ENCODE measurements at places on chromosomes 3 and 15.

GRCh38 chr15:48798319-48798718 lies 12.6 kb downstream of the CEP152 start:
- no peak for DNase-seq

- DNase-seq: no peak
Observed at GRCh38 chr15:88684345-88684744, 45.5 kb downstream of the ISG20 start.

DNA sequence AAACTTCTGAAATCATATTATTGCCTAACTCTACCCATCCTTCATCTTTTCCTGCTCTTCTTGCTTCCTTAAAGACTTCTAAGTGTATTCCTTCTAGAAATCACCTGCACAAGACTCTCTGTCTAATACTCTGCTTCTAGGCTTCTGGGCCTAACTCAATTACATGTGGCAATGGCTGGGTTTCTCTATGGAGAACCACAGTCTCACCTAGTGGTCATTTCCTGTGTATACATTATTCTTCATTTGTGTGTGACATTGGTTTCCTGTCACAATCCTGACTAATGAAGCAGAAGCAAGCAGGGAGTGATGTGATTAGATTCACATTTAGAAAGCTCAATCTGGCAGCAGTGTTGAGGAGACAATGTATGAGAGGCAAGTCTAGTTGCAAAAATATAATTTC lies 16.9 kb upstream of the CLDN1 start:
- DNase-seq: no peak

DNA sequence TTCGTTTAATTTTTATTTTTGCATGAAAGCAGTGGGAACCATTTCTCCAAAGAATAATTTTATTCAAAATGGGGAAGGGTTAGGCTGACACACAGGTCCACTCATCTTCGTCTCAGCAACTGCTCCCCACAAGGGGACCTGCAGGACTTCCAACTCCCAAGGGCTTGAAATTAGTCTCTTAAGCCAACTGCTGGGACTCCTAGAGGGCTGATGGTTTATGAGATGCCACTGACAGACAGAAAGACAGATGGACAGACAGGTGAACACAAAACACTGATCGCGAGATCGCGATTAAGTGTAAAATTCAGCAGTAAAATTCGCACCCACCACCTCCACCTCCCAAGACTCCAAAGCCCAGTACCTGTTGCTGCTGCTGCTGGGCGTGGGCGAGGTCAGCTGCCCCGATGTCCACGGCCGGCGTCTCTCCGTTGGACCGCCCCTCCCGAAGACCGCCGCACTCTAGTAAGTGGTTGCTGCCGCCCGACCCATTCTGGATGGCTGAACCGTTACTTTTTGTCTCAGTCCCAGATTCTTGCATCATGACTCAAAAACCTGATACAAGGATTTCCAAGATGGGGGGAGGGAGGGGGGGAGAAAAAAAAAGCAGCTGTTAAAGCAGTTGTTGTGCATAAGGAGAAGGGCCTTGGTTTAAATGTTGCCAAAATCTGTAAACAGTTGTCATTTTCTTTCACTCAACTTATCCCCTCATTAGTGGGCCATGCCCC lies 385.5 kb downstream of the FOXP1 start:
- DNase-seq: no peak

GRCh38 chr15:65916664-65917406 lies 47.5 kb downstream of the RAB11A start:
- peak; percentile 24 for DNase-seq

- no peak for DNase-seq
Observed at GRCh38 chr15:47622055-47622454, 95.2 kb upstream of the SEMA6D start.

- no peak for DNase-seq
Observed at GRCh38 chr3:133931084-133931483, 35.4 kb upstream of the RAB6B start.

- DNase-seq: no peak
Observed at GRCh38 chr15:38547255-38547997, 17.2 kb downstream of the RASGRP1 start.

GRCh38 chr3:134132961-134133360 lies 103.2 kb upstream of the SLCO2A1 start:
- DNase-seq: no peak
